Left renal cortex interstitium (tissue), 4 donors: ENCODE measurements at places on chromosomes 4 and X.

DNA sequence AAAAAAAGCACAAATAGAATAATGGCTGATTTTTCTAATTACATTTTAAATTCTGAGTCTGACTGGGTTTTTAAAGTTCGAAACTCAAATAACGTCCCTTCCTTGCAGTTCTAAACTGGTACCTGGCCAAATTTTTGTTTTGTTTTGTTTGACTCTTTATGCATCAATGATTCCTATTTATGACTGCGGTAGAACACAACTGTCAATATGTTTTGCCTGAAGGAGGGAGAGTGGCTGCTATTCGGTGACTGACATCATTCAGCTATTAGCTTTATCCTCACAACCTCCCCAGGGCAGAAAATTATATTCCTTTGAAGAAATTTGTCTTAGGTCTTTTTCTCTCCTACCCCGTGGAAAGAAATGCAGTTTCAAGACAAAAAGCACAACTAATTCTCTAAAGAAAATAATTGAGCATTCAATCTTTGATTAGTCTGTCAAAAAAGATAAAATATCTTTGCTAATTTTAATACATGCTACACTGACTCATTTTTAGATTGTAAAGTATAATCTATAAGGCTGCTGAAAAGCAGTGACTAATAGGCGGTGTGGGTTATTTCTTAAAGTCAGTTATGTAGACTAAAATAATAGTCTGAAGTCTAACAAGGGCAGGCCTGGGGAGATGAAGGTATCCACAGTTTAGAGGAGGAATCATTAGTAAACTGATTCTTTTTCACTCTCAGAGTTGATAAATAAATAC, 61.9 kb downstream of the TMEM150C start:
- no peak for DNase-seq

DNA sequence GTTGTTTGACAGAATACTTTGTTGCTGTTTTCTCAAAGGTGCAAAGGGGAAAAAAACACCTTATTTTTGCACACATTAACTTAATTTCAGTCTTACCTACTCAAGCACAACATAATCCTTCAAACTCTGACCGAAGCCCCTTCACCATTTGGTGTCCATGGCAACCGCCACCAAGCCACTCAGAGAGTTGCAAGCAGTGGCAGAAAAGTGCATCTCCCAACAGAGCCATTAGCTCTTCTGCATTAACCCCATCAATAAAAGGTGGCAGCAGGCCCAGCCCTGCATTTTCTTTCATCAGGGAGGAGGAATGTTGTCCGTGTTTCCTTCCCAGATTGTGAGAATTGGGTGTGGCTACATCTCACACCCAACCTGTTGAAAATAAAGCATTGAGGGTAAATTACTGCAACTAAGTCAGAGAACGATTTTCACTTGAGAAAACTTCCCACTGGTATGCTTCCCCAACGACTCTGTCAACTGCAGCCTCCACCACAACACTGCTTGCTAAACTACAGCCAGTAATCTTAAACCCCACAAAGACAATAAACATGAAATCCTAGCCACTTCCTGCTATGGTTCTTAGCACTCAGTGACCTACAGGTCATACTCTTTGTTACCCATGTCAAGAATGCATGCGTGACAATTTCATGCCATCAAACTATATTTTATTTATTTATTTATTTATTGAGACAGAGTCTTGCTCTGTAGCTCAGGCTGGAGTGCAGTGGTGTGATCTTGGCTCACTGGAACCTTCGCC, 154.0 kb downstream of the GRIA3 start:
- no peak for DNase-seq

- no peak for DNase-seq
Observed at GRCh38 chrX:133681897-133682296, 266.6 kb upstream of the GPC4 start.

GRCh38 chrX:19964017-19964710, 26.7 kb downstream of the BCLAF3 start:
- DNase-seq = no peak

GRCh38 chr4:37562592-37562991, 123.6 kb downstream of the RELL1 start:
- no peak for DNase-seq

- peak; percentile 26 for DNase-seq
Observed at GRCh38 chrX:38018766-38019425, 12.5 kb downstream of the SYTL5 start.

DNA sequence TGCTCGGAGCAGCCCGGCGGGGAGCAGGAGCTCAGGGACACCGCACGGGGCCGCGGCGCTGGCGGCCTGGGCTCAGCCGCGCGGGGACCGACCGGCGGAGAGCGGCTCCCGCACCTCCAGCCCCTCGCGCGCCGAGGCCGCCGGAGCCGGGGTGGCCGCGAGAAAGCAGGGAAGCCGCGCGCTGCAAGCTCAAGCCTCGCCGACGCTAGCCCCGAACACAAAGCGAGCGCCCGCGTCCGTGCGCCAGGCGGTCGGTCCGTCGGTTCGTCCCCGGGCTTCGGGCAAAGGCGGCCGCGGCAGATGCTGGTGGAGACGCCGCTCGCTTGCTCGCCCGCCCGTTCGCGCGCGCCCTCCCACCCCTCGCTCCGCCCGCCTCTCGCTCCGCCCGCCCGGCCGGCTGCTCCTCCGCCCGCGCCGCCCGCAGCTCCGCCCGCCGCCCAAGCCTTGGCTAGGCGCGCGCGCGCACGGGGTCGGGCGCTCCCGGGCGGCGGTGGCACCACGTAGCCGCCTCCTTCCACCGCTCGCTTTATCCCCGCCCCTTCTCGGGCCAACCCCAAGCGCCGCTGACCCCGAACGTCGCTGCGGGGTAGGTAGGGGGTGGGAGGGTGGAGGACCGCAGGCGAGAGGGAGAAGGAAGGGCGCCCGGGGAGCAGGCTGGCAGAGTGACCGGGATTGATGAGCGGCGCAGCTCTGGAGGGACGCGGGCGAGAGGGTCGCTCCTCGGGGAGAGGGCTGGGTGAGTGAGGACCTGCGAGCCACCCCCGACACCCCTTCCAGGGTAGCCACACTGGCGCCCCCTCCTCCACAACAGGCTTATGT, at the start of gene TSPAN5:
TSS of gene TSPAN5 (minus strand) at position 325 of the 819 bp plus-strand sequence.
- peak; percentile 54 for DNase-seq

GRCh38 chrX:107507744-107508117, 58.3 kb downstream of the FRMPD3 start:
- no peak for DNase-seq

DNA sequence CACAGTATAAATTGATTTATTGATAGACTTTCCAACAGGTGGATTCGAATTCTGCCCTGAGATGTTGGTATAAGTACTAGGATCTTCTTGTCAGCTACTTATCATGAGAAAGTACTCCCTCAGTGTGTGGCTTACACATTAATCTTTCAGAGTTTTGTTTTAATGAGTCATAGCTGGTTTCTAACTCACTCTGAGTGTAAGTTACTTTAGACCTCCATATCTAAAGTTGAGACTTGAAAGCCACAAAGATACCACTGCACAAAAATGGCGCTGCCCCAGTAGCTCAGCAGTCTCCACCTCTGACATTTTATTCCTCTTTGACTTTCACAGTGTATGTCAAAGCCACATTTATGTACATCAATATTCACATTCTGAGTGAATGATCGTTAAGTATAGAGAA, 318.5 kb downstream of the ARAP2 start:
- DNase-seq = no peak
